Suprapubic skin (tissue), 4 donors: ENCODE measurements at places on chromosomes 5 and 9. TPM values are rescaled to one million over a fixed set of nuclear protein-coding genes. Genes with fewer than 3 reads are reported as not detected.

SLC25A48 gene
- 5.7 TPM for total RNA-seq

GALNT12 gene
- total RNA-seq: 8.0 TPM

FAM120AOS gene
- total RNA-seq: 66.9 TPM

C9orf50 gene
- total RNA-seq: not detected

LCN1 gene
- not detected for total RNA-seq

SPINK13 gene
- total RNA-seq: not detected

MLLT3 gene
- total RNA-seq: 17.5 TPM

KLF4 gene
- 718 TPM for total RNA-seq

IFNA21 gene
- total RNA-seq: not detected

ARL14EPL gene
- not detected for total RNA-seq

DNA sequence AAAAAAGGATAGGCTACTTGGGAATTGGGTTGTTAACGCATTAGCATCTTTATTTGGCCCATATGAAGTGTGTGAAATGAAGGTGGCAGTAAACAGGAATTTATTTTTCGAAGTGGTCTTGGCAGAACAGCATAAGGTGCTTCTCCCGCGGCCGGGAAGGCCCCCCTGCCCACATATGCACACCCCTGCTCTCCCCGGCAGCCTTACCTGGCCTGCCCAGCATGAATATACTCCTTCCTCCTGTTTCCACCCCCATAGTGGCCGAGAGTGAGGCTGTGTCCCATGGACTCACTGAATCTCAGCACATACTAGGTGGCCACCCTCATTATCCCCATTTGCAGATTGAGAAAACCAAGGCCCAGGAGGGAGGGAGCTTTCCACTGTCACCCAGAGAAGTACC, 54.0 kb upstream of the OLFM1 start:
- DNase-seq: no peak

DNA sequence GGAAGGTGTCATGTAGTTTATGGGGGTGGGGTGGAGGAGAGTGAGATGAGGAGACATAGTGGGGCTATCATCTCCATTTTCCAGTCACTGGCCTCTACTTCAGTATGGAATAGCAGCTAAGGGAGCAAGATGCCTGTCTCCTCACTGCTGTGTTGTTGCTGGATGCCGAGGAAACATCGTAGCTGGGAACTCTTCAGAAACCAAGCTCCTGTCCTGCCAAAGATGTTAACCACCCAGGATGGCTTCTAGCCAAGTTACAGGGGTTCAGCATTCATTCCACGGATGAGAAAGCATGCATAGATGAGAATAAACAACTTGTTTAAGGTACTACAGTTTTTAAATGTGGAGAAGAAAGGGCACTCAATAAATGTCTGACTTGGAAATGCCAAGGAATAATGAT, 226.5 kb downstream of the ASTN2 start:
- no peak for DNase-seq

DNA sequence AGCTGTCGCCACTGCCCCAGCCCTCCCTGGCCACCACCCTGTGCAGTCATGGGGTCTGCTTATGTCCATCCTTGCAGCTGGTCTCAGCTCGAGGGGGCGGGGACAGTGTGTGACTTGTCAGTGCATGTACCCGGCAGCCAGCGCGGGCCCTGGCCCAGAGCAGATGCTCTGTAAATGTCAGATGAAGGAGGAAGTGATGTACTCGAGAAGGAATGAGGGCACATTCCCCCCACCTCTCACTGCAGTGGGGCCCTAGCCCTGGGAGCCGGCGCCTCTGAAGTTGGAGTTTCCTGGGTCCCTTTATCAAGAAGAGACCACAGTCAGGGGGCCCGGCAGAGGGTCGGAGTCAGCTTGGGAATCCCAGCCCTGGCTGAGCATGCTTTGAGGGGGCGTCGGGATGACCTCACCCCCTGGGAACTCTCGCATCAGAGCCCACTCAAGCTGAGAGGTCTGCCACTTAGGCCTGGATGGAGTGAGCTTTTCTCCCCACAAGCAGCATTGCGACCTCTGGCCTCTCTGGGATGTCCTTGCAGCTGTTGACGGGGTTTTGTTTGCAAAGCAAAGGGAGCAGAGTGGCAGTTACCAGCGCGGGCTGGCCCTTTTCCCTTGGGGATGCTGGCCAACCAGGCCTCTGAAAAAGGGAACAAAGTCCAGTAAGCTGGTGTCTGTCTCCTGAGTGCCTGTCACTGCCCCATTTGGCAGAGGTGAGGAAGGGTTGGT, 19.0 kb downstream of the NEURL1B start:
- DNase-seq: no peak

DNA sequence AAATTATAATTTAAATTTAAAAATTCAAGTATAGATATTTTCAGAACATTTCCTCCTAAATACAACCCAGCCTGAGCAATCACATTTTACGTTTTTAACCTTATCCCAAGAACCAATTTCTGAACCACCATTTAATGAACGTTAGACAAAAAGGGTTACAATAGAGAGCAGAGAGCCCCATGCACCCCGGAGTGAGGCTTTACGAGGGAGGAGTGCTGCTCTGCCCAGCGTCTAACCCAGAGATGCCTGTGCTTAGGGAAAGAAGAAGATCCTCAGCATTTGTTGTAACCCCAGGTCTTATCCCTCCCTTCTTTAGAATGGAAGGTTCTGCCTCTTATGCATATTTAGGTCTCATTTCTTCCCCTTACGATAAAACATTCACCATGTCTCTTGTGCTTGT, 169.1 kb downstream of the ICE1 start:
- no peak for DNase-seq

DNA sequence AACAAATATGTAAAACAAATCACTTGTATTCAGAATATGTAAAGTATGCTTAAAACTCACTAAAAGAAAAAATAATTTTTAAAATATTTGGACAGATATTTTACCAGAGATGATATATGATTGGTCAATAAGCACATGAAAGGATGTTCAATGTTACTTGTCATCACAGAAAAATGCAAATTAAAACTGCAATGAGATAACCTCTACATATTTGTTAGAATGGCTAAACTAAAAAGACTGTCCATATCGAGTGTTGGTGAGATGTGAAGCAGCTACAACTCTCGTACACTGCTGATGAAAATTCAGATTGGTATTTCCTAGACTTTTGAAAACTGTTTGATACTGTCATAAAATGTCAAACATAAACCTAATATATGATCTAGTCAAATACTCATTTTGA, 685.1 kb downstream of the DTWD2 start:
- DNase-seq: no peak

- no peak for DNase-seq
These were observed 740 bp upstream of the TRMT10B start for GRCh38 chr9:37752642-37753488.

GRCh38 chr9:111900858-111901612, 4.4 kb downstream of the UGCG start:
- DNase-seq: no peak
